ENCODE measurements at places on chromosomes 2 and 18.

GRCh38 chr2:177445200-177445599 is 52.6 kb downstream of the AGPS start:
- DNase-seq = no peak

- DNase-seq = no peak
Observed at GRCh38 chr2:191065785-191066184, 51.8 kb upstream of the STAT1 start.

GRCh38 chr2:175097297-175097696 is 70.7 kb downstream of the ATF2 start:
- DNase-seq = peak; percentile 56

- no peak for DNase-seq
Observed at GRCh38 chr2:102749938-102750337, 11.9 kb upstream of the TMEM182 start.

DNA sequence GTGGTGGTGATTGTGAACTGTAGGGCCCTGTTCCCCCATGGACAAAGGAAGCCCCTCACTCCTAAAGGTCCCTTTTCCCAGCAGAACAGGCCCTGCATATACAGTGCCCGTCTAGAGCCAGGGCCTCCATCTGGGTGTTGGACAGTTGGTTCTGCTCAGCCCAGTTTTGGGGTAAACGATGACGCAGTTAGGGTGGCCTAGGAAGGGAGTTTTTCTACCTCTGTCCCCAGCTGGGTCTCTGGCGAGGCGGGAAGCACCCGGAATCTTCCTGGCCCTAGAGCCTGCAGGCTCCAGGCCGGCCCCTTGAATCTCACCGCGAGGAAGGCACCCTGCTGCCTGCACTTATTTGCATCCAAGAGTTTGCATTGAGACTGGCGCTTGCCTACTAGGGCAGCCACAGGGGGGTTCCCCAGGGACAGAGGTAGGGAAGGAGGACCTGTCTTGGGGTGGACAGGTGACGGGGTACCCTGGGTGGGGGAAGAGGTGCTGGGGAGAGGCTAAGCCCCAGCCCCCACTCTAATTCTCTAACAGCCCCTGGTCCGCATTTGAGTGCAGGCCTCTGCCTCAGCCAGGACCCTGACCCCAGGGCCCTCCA is 529 bp upstream of the MTA3 start:
- no peak for DNase-seq

- DNase-seq = no peak
Observed at GRCh38 chr2:110970201-110970600, 150.5 kb upstream of the BCL2L11 start.

DNA sequence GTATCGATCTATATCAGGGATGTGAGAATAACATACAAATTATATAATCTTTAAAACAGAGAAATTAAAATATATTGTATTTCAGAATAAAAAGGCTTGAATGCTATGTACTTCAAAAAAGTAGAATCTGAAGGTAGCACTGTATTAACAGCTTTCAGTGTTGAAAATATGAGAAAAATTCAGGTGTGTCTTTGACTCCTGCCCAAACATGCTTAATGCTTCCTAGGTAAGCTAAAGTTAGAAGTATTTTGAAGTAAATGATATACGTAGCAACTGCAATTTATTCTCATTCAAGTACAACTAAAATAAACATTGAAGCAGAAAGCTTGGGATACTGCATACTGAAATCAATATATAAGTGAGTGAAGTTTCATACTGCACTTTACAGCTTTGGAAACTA is 1082.0 kb upstream of the ACVR2A start:
- no peak for DNase-seq

DNA sequence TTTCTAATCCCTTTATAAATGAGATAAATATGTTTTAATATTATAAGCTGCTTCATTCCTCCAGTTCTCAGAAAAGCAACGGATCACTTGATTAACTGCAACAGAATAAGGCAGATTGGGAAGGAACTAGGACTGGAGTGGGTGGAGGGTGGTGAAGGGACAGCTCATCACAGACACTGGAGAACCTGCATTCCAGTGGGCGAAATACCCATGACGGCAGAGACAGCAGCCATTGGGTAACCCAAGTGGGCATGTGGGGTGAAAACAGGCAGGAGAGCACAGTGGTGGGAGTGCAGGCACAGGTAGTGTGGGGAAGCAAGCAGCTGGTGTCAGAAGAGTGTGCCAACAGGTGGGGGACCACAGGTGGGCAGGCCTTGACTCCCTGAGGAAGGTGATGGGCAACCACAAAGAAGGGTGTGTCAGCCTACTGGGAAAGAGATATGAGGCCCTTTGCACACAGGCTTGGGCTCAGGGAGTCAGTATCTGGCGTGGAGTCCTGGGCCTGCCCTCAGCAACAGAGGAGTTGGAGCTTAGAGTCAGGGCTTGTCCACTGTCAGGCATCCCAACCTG is 27.2 kb downstream of the DPYSL5 start:
- DNase-seq = no peak

- no peak for DNase-seq
Observed at GRCh38 chr2:40282428-40282827, 169.5 kb downstream of the SLC8A1 start.

GRCh38 chr2:68798569-68798968 is 64.0 kb downstream of the ARHGAP25 start:
- no peak for DNase-seq

DNA sequence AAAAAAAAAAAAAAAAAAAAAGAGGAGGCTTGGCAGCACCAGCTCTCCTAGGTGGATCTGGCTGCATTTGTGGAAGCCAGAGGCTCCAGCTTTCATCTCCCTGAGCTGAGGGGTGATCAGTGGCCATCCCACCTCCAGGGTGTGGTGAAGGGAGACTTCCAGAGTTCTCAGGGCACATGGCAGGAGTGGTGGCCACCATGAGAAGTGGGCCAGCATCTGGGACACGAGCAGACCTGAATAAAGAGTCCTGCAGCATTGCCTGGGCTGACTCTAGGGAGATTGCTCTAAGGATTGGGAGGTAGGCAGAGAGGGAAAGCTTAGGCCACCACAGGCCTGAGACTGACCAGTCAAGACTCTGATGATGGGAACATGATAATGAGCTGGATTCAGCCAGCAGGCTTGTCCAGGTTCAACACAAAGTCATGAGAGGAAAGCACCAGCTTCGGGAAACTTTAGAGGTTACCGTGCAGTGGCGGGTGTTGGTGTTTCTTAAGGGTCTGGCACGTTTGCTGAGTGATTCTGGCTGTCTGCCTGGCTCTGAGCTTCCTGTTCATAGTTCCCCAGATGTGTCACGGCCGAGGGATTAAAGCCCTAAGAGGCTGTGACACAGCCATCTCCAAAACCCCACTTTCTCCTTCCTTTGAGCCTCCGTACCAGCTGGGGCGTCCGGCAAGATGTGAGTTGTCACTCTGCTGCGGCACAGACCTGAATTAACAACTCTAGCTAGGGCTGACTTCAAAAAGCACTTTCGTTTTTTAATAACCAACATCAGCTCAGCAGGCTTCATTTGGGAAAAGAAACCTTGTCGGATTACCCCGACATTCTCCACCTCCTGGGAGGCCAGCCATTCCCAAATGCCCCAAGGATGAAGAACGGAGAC is 38.3 kb upstream of the IL1R1 start:
- DNase-seq = peak; percentile 70

DNA sequence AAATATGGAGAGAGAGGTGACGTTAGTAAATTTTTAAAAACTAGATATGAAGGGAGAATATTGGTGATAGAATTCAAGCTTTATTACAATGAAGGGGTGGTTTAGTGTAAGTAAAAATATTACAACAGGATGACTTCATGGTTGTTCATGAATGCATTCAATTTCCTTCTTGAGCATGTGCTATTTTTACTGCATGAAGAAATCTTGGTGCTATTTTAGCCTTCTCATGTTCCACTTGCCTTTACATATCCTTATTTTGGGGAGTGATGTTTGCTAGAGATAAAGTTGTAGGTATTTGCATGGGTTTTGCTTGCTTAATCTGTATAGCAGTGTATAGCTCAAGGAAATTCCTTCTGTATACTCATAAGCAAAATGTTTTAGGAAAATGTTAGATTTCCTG is 195.0 kb upstream of the MMADHC start:
- DNase-seq = no peak

DNA sequence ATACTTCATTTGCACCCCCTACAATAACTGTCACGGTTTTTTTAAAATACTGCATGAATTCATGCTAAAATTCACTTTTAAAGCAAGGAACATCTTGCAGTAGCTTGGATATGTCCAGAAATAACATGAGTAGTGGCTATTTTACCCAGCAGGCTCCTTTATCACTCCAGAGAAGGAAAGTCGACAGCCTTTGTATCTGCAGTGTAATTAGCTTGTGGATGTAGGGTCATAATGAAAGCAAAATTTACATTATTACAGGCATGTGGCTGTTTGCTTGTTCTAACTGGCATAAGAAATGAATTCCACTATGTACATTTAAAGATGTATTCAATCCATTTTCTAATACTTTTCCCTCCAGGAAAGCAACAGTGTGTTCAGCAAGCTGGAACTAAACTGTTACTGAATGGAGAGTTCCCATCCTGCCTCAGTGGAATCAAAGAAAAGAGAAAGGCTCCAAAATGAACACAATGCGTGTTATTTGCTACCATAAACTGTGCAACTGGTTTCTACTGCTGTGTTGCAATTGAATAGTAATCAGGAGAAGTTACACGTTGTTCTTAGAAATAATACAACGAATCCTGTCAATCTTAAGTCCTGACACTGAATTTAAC is 321.2 kb upstream of the VRK2 start:
- DNase-seq = no peak

- peak; percentile 81 for DNase-seq
Observed at GRCh38 chr2:239328351-239329191, 72.2 kb downstream of the HDAC4 start.

- DNase-seq = no peak
Observed at GRCh38 chr2:62313449-62314227, 117.7 kb downstream of the B3GNT2 start.

DNA sequence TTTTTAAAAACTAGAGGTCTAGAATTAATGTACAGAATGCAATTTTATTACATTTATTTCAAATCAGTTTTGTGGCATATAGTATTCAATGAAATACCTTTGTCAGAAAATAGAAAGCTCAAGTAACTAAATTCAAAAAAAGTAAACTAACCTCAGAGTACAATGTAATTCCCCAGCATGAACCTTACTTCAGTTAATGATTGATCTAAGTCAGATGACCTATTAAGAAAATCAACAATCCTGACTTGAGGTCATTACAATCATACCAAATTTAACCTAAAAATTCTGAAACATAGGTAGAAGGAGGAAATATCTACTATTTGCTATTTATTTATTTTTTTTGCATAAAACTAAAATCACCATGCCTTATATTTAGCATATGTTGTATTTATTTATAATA is 142.9 kb downstream of the CCDC102B start:
- DNase-seq = no peak

DNA sequence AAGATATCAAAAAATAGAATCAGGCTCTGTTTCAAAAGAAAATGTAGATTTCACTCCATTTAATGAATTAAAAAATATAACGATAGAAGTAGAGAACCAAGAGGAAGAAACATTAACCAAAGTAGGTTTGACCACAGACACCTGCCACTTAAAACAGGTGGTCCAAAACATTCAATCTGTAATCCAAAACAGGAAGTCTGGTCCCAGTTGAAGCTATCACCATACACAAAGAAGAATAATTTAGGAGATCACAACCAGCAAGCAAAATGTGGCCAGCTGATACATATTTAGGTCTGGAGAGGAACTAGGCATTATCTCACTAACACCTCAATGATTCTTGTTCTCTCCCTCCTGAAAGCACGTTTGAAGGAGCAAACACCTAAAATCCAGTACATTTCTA is 73.1 kb downstream of the FTCDNL1 start:
- no peak for DNase-seq

GRCh38 chr2:2464094-2464493 is 133.0 kb upstream of the MYT1L start:
- DNase-seq = no peak

GRCh38 chr18:4017480-4017879 is 437.6 kb downstream of the DLGAP1 start:
- DNase-seq = no peak

DNA sequence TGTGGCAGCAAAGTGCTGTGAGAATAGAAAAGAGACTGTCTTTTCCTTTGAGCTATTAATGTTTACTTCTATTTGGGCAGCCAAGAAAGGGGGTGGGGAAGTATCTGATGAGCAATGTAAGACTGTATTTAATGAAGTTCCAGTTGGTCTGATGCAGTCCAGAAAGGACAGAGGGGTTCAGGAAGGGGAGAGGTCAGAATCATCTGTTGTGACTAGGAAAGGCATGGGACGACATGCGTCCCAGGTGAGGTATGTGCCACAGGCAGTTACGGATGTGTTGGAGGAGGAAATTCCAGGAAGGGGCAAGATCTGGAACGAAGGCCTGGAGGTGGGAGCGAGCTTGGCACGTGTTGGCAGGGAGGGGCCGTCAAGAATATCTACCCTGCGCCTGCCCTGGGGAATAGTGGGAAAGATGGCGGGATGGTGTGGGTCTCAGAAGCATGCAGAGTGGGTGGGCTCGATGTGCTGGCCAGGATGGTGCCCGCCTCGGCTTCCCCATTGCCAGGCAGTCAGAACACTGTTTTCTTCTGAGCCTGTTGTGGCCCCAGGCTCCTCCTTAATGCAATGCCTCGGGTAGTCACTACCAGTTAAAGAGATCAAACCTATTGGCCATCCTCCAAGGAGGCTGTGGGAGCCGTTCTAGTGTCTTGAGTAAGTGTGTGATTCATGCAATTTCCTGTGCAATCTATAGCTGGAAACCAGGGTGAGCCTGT is 57.8 kb upstream of the TXNDC2 start:
- DNase-seq = peak; percentile 99

DNA sequence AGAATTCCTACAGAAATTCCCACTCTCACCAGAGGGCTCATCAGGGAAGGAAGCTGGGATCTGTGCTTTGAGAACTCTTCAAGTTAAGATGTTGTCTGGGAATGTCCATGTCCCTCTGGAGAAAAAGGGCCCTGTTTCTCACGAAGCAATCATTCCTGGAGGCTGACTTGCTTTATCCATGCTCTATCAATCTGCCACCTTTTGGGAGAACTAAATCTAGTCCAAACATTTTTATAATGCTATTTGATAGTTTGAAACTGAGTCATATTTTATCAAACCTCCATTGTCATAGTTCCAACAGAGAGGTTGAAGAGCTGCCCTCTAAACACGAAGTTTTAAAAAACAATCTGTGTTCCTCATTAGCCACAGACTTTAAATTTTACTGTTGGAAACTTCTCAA is 219.2 kb downstream of the MTX2 start:
- DNase-seq = peak; percentile 65

- DNase-seq = no peak
Observed at GRCh38 chr2:22167256-22167655, 1043.5 kb downstream of the TDRD15 start.

GRCh38 chr2:110881908-110882307 is 149.5 kb downstream of the ACOXL start:
- DNase-seq = no peak

GRCh38 chr2:159307942-159308341 is 21.4 kb upstream of the WDSUB1 start:
- DNase-seq = no peak

Data from AG04449 (cell line).